ENCODE measurements at places on chromosomes 7 and 10. TPM values are rescaled to one million over a fixed set of nuclear protein-coding genes. Genes with fewer than 3 reads are reported as not detected.
A peak's percentile ranks its signal among the peaks of the same experiment; 100 is the strongest.

- no peaks in the 10 kb centered on the region for H3K27me3 ChIP-seq
- DNase-seq: no peak
- H3K4me3 ChIP-seq: no peak overlapping the region
- H3K36me3 ChIP-seq: peaks cover 6% of the 10 kb centered on the region
- H3K27ac ChIP-seq: no peak overlapping the region
- no peaks in the 10 kb centered on the region for H3K4me1 ChIP-seq
Observed at GRCh38 chr10:74120911-74121310, 29.7 kb downstream of the AP3M1 start.

- H3K27ac ChIP-seq: peak overlapping the region; percentile 45
- H3K36me3 ChIP-seq: no peaks in the 10 kb centered on the region
- H3K4me3 ChIP-seq: peak overlapping the region; percentile 81
- H3K27me3 ChIP-seq: no peaks in the 10 kb centered on the region
- DNase-seq: peak; percentile 82
Observed at GRCh38 chr7:108001764-108002725, 916 bp downstream of the LAMB1 start.

- no peak overlapping the region for H3K4me3 ChIP-seq
- H3K27me3 ChIP-seq: no peaks in the 10 kb centered on the region
- H3K27ac ChIP-seq: no peak overlapping the region
- DNase-seq: peak; percentile 78
Observed at GRCh38 chr7:37208528-37208927, 240.1 kb downstream of the ELMO1 start.

The AKR1C8 gene
- total RNA-seq: 0.30 TPM

DNA sequence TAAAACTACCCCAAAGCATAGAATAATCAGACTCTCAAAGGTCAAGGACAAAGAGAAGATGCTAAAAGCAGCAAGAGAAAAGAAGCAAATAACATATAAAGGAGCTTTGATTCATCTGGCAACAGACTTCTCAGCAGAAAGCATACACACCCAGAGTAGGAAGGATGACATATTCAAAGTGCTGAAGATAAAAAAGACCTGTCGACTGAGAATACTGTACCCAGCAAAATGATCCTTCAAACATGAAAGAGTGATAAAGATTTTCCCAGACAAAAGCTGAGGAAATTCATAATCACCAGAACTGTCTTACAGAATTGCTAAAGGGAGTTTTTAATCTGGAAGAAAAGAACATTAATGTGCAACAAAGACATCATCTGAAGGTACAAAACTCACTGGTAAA, 14.9 kb downstream of the KCNK18 start:
- no peaks in the 10 kb centered on the region for H3K27me3 ChIP-seq
- H3K4me1 ChIP-seq: no peaks in the 10 kb centered on the region
- no peak overlapping the region for H3K27ac ChIP-seq
- DNase-seq: no peak
- no peak overlapping the region for H3K4me3 ChIP-seq
- no peaks in the 10 kb centered on the region for H3K36me3 ChIP-seq

The ITGB8 gene
- total RNA-seq: 24.7 TPM

The SPDYE11 gene
- not detected for total RNA-seq

DNA sequence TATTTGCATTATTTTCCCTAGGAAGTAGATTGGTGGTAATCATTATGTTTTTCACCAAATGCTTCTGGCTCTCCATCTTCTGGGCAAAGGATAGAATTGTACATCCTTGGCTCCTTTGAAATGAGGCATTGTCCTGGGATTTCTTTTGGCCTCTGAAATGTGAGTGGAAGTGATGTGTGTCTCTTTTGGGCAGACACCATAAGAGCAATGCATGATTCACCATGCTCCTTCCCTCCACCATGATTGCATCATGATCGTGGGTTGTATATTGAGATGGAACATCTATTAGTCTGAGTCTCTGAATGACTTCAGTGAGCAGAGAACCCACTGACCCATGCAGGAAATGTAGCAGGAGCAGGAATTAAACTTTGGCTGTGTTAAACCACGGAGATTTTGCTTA, 49.2 kb downstream of the ADRA2A start:
- H3K4me1 ChIP-seq: no peaks in the 10 kb centered on the region
- H3K4me3 ChIP-seq: no peak overlapping the region
- no peaks in the 10 kb centered on the region for H3K27me3 ChIP-seq
- no peak overlapping the region for H3K27ac ChIP-seq
- no peaks in the 10 kb centered on the region for H3K36me3 ChIP-seq

The PIP gene
- not detected for total RNA-seq

GRCh38 chr7:112161253-112162141, 44.7 kb downstream of the DOCK4 start:
- H3K36me3 ChIP-seq: no peaks in the 10 kb centered on the region
- peaks cover 1% of the 10 kb centered on the region for H3K4me1 ChIP-seq
- H3K4me3 ChIP-seq: no peak overlapping the region
- no peaks in the 10 kb centered on the region for H3K27me3 ChIP-seq

- no peaks in the 10 kb centered on the region for H3K4me1 ChIP-seq
- DNase-seq: no peak
- no peak overlapping the region for H3K4me3 ChIP-seq
- H3K36me3 ChIP-seq: no peaks in the 10 kb centered on the region
Observed at GRCh38 chr7:155431231-155431630, 26.7 kb upstream of the EN2 start.

GRCh38 chr7:91565499-91566401, 301.5 kb downstream of the FZD1 start:
- H3K4me3 ChIP-seq: no peak overlapping the region
- H3K36me3 ChIP-seq: no peaks in the 10 kb centered on the region
- peak; percentile 51 for DNase-seq
- no peaks in the 10 kb centered on the region for H3K4me1 ChIP-seq
- H3K27ac ChIP-seq: peak overlapping the region; percentile 23

- DNase-seq: no peak
- H3K27ac ChIP-seq: no peak overlapping the region
- H3K27me3 ChIP-seq: no peaks in the 10 kb centered on the region
- no peak overlapping the region for H3K4me3 ChIP-seq
- H3K4me1 ChIP-seq: no peaks in the 10 kb centered on the region
- H3K36me3 ChIP-seq: no peaks in the 10 kb centered on the region
Observed at GRCh38 chr7:36286226-36286625, 103.4 kb upstream of the ANLN start.

The KCNIP2 gene
- 9.0 TPM for total RNA-seq

- no peaks in the 10 kb centered on the region for H3K27me3 ChIP-seq
- H3K36me3 ChIP-seq: no peaks in the 10 kb centered on the region
- no peaks in the 10 kb centered on the region for H3K4me1 ChIP-seq
- DNase-seq: no peak
- H3K27ac ChIP-seq: no peak overlapping the region
Observed at GRCh38 chr7:85156661-85157208, 30.1 kb downstream of the SEMA3D start.

The TDRD1 gene
- total RNA-seq: 0.78 TPM

The ASZ1 gene
- total RNA-seq: not detected

- no peak overlapping the region for H3K4me3 ChIP-seq
- DNase-seq: peak; percentile 74
- no peak overlapping the region for H3K27ac ChIP-seq
- H3K36me3 ChIP-seq: no peaks in the 10 kb centered on the region
- no peaks in the 10 kb centered on the region for H3K27me3 ChIP-seq
Observed at GRCh38 chr10:119335671-119336353, 128.4 kb downstream of the GRK5 start.

The MEST gene
- total RNA-seq: 23.0 TPM

Measured in aorta (tissue), 5 donors.